Kidney epithelial cell (primary cell): ENCODE measurements at places on chromosomes 3 and 15. TPM values are rescaled to one million over a fixed set of nuclear protein-coding genes. Genes with fewer than 3 reads are reported as not detected.

DNA sequence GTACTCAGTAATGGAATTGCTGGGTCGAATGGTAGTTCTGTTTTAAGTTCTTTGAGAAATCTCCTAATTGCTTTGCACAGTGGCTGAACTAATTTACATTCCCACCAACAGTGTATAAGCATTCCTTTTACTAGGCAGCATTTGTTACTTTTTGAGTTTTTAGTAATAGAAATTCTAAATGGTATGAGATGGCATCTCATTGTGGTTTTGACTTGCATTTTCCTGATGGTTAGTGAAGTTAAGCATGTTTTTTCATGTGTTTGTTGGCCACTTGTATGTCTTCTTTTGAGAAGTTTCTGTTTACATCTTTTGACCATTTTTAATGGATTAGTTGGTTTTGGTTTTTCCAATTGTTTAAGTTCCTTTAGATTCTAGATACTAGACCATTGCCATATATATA, 28.4 kb downstream of the TP63 start:
- DNase-seq, result no peak

DNA sequence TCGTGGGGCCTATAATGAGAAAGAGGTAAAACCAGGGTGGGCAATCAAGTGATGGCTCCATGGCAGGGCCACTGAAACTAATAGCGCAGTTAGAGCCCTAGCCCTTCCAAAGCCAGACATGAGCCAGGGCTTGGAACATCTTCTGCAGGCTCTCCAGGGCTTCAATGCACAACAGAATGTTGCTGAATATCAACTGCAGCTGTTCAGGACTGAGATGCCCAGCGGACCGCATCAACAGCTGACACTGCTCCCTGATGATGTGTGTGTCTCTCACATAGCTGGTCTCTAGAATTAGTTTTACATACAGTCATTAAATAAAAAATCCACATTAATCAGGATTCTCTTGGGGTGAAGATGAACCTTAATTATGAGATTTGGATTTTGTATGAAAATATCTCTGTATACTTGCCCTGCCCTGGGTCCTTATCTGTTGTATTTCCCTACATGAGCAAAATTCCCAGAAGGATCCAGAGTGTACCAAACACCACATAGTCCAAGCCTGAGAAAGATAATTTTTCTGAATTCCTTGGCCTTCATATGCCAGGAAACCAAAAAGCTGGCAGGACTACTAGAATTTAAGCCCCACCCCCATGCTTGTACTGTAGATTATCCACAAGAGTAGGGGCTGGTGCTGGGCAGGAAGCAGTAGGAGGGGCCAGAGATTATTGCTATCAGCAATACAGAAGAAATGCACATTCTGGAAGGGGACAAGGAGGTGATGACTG, 7.7 kb upstream of the GOLGB1 start:
- no peak for DNase-seq

DNA sequence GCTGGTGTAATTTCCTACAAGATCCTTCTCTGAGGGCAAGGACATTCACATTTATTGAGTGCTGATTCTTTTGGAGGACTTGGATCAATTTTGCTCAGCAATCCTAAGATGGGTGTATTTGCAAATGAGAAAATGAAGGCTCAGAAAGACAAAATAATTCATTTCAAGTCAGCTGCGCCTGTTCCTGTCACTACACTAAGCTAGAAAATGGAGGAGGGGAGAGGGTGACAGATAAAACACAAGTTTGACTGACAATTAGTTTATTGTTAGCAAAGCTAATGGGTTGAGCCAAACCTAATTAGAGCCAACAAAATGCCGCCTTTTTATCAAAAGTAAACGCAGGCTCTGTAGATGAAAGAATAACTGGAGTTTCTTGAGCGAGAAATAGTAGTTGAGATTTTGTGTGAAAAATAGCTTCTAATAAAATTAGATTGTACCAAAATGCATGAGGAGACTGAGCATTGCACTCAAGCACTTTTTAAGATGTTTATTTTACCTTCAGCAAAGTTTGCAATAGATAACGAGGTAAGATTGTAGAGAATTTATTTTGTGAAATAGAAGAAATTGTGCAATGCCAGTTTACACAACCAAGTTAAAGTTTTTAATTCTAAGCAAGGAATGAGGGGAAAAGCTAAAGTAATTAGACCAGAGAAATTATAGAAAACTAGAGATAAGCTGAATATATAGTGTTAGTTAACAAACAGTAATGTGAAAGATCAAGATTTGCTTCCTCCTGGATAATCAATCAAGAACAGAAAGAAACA, 39.6 kb upstream of the SECISBP2L start:
- no peak for DNase-seq

DNA sequence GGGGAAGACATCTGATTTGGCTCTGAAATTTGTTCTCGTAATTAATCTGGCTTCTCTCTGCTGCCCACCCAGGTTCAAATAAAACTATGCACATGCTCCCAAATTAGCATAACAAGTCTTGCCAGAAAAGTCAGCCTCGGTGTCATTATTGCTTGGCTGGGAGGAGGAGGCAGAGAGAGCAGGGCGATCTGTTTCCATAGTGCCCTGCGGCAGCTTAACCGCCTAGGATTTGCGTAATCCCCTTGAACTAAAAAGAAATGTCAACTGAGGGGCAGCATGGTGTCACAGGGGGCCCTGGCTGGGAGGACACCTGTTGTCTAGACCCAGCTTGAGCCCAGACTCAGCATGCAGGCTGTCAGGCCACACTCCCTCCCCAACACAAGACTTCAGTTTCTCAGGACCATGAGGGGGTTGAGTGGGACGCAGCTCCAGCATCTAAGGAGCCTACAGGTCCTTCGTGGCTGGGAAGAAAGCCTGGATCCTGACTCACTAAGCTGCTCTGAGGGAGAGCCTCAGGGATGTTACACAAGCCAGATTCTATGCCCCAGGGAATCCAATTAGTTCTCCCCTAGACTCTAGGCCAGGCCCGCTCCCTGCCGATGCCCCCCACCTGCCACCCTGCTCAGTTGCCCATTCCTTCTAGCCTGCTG, 17.3 kb downstream of the MRPS11 start:
- DNase-seq, result no peak

DNA sequence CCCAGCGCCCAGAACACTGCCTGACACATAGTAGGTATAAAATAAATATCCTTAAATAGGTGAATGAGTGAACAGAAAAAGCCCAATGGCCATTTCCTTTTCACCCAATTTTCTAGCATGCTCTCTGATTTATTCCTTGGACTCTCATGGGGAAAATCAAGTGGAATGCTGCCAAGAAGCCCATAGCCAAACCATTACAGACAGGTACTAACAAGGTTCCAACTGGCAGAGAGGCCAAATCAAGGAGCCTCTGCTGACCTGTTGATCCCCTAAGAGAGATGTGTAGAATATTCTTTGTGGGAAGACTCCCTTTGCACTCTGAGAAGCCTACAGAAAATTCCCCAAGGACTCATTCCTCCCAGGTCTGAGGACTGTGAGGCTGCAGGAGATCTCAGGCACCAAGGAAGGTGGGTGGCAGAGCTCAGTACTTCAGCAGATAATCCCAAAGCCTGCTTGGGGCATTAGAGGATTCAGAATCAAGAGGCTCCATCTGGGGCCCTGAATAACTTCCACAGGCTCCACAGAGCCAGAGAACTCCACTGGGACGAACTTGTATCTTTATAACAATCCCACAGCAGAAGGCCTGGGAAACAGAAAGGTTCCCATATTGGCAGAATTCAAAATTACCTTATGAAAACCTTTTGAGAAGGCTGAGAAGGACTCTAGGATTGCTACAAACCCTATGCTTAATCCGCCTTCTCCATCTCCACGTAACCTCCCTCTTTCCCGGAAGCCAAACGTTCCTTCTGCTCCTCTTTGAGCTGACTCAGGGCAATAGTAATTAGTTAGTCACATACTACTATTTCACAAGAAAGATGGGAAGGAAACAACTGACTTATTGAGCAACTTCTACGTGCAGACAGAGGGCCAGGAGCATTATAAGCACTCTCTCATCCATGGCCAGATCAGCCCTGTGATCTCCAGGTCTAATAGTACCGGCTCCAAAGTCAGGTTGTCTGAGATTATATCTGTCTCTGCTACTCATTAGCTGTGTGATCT, 34.5 kb downstream of the PRICKLE2 start:
- DNase-seq, result no peak

DNA sequence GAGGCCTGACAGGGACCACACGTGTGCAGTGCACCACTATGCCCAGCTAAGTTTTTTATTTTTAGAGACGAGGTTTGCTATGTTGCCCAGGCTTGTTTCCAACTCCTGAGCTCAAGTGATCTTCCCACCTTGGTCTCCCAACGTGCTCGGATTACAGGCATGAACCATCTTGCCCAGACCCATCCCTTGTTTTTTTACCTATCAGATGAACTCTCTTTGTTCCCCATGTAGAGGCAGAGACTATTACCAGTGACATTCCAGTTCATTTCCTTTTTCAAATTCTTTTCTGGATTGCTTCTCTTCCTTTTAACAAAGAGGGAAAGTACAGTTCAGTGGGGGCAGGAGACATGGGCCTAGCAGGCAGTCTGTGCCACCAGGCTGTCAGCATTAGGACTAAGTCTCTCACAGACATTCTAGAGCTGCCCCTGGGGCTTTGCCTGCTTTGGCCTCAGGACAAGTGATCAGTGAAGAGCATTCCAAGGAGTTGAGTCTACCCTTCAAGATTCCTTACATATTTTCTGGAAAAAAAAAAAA, 103.5 kb upstream of the SLC7A14 start:
- DNase-seq, result peak; percentile 71

DNA sequence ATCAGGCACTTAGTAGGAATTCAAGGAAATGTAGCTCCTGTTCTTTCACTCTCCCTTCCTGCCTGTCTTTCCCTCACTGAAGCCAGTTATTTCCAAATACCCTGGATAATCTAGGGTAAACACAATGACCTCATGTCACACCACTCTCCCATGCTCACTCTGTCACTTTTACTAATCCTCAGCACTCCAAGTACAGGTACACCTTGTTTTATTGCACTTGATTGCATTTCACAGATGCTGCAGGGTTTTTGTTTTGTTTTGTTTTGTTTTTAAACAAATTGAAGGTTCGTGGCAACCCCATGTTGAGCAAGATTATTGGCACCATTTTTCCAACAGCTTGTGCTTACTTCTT, 40.8 kb downstream of the PPM1L start:
- DNase-seq, result no peak

GRCh38 chr3:19945534-19945933, 1.4 kb upstream of the RAB5A start:
- no peak for DNase-seq

- DNase-seq, result no peak
These were observed 4.2 kb downstream of the SPG21 start for GRCh38 chr15:64985366-64986033.

DNA sequence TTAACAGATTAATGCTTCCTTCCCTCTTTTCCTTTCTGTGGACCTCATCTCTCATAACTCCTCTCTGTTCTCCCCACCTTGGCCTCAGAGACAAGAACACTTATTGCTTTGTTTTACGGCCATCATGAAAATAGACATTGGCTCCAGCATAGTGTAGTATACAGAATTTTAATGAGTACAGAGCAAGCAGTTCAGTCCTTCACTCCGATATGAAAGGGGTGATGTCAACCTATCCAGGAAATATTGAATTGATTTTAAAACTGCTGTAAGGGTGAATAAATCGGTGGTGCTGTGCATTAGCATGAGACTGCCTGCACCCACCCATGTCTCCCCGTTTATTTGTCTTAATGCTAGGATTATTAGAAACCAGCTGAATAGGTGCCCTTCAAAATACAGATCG, 490.9 kb upstream of the TBL1XR1 start:
- DNase-seq, result no peak

DNA sequence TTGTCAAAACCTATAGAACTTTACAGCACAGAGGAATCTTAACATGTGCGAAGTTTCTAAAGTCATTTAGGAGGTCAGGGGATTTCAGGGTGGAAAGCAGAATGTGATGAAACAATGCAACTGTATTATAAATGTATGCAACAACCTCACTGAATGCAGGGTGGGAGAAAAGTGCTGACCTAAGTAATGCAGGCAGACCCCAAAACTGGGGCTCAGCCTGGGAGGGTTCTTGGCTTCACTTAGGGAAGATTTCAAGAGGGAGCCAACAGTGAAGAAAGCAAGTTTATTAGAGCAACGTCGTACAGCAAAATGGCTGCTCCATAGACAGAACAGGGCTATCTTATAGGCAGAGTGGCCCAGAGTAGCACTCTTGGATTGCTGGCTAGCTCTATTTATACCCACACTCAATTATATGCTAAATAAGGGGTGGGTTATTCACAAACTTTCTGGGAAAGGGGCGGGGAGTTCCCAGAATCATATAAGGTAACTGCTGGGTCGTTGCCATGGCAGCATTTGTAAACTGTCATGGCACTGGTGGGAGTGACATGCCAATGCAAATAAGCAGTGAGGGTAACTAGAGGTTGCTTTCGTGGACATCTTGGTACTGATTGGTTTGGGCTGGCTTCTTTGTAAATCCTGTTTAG, 14.2 kb upstream of the CAND2 start:
- no peak for DNase-seq

GRCh38 chr3:64549869-64550268, 137.9 kb downstream of the ADAMTS9 start:
- DNase-seq, result no peak

Gene GPR15
- not detected in 2 replicates for total RNA-seq

Gene ZNF80
- not detected in 2 replicates for total RNA-seq

Gene CFAP100
- total RNA-seq, result not detected in 2 replicates

Gene HHLA2
- 0.79 TPM in 1 of 2 replicates, not detected in the other for total RNA-seq

Gene PLSCR5
- total RNA-seq, result not detected in 2 replicates

Gene SPG11
- 63.3 and 68.5 TPM in 2 replicates for total RNA-seq

Gene ZNF710
- total RNA-seq, result 25.4 and 26.8 TPM in 2 replicates

Gene PLSCR4
- total RNA-seq, result 1.7 and 3.6 TPM in 2 replicates

Gene PGBD4
- 0.71 and 0.96 TPM in 2 replicates for total RNA-seq

Gene MYRIP
- total RNA-seq, result 0.04 and 0.07 TPM in 2 replicates

Gene MKRN2OS
- 0.14 and 1.3 TPM in 2 replicates for total RNA-seq

Gene TRIM71
- total RNA-seq, result 2.4 and 2.6 TPM in 2 replicates

Gene AGBL1
- not detected in 2 replicates for total RNA-seq
